ENCODE measurements at places on chromosomes 4 and X.

GRCh38 chrX:100600340-100600739 lies 15.6 kb downstream of the TNMD start:
- DNase-seq, result no peak

- no peak for DNase-seq
Measured at GRCh38 chr4:5040856-5041620, 10.2 kb upstream of the STK32B start.

DNA sequence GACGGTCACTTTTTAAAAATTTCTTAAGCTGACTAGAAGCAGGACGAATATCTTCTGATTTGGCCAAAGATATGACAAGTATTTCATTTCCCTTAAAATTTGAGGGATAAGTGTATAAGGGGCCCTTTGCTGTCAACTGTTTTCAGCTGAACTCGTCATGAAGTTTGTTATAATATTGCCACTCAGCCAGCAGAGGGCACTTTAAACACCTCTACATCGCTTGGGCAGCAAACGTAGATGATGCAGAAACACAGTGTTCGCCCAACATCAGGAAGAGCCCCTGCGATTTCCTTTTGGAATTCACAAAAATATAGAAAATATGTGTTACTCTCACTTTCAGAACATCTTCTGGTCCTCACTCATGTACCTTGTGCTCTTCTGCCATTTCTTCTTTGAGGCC lies 435.7 kb upstream of the FMR1 start:
- DNase-seq, result no peak

- no peak for DNase-seq
Measured at GRCh38 chr4:147307896-147308674, 172.8 kb upstream of the EDNRA start.

- no peak for DNase-seq
Measured at GRCh38 chrX:146854281-146854680, 39.7 kb upstream of the CXorf51A start.

DNA sequence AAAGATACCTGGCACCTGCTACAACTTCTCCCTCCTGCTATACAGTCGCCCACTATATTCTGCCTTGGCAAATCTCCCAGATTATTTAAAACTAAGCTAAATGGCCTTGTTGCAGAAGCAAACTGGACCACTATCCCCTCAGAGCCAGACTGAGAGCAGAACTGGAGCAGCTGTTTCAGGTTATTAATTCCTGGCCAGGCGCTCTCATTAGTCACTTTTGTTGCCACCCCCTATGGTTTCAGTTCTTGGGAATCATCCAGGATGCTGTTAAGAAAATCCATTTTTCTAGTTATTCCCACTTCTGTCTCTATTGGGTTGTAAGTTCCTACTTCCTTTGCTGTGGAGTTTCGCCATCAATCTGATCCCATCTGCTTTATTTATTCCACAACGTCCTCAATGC lies 30.1 kb downstream of the ADGRA3 start:
- no peak for DNase-seq

DNA sequence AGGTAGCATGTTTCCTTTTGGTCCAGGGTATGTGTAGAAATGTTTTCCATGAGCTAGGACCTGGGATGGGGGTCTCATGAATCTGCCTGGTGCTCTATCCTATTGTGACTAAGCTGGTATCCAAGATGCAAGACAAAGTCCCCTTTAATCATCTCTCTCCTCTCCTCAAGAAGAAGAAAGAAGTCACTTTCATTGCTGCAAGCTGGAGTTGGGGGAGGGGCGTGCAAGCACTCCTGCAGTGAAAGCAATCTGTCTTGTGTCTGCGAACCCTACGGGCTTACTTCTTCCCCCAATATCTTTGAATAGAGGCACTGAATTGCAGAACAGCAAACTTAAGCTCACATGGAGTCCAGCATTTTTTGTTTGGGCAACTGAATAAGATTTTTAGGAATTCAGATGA lies 27.2 kb upstream of the GRPR start:
- no peak for DNase-seq

DNA sequence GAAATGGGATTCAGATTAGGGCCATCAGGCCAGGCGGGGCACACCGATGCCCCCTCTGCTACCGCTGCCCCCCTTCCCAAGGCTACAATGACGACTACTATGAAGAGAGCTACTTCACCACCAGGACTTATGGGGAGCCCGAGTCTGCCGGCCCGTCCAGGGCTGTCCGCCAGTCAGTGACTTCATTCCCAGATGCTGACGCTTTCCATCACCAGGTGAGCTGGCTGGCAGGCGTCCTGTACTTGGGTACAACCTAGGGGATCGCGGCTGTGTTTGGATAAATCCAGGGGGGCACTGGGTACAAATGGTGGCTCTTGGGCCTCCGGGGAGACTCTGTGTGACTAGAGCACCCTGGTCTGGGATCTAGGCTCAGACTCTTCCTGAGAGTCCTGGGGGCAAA lies 1.1 kb downstream of the EMD start:
- no peak for DNase-seq

GRCh38 chrX:64205441-64205734 lies at the start of gene AMER1:
AMER1 (minus strand) TSS chrX:64205708; CDS start chrX:64193286, 12,422 bp downstream.
- DNase-seq, result no peak

GRCh38 chr4:150818661-150819060 lies 196.4 kb downstream of the LRBA start:
- DNase-seq, result no peak

All from activated gamma-delta T cell (primary cell).